Activated CD4-positive, alpha-beta memory T cell treated with anti-CD3 and anti-CD28 coated beads for 36 hours (primary cell): ENCODE measurements at places on chromosomes 12 and 14. TPM values are rescaled to one million over a fixed set of nuclear protein-coding genes. Genes with fewer than 3 reads are reported as not detected.

The CCDC177 gene
- not detected for total RNA-seq

The CMKLR1 gene
- total RNA-seq: not detected

DNA sequence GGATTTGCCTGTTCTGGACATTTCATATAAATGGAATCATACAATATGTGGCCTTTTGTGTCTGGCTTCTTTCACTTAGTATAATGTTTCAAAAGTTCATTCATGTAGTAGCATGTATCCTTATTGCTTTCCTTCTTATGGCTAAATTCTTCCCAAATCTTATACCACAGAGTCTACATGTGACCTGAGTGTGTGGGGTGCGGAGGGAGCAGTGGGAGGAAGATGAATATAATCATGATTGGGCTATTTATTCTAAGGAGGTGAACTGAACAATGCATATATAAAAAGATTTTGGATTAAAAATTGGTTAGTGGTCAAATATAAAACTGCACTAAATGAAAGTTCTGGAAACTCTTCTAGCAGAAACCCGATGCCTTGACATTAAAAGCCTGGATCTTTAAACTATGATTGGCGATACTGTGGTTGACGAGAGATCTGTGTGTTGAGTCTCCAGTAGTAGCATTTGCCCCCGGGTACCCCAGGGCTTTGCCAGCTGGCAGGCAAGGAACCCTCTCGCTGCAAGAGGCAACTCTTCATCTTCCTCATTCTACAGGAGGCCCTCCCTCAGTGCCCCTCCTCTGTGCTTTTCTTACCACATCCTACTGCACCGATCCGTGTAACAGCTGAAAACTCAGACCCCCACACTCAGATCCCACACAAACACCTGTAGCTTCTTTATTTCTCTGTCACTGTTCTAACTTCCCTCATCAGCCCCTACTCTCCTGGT lies 2.6 kb downstream of the CYP46A1 start:
- H3K4me1 ChIP-seq: peaks cover 5% of the 10 kb centered on the region
- H3K27ac ChIP-seq: no peak overlapping the region
- no peak for DNase-seq
- no peaks in the 10 kb centered on the region for H3K36me3 ChIP-seq

DNA sequence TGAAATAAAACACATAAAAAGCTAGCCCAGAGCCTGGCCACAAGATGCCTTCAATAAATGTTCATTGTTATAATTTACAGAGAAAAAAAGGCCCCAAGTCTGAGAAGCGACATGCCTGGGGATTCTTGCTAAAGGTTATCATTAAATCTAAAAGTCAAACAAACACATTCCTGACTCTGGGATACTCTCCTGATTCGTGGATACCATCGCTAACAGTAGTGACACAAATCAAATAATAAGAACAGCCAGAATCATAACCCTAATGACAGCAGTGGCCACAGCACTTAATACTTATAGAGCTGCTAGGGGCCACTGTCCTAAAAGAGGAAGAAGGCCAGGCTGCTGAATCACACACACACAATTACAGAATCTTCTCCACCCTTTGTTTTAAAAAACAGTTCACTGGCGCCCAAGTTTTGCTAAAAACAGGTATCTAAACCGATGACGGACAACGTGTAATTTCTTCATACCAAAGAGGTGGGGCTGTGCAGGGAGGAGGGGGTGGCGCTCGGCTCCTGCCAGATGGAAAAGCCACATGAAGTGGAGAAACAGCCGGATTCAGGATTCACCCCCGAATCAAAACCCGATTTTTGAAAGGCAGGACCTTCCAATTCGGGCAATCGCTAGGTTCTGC lies 1.2 kb downstream of the CLIP1 start:
- H3K27me3 ChIP-seq: no peaks in the 10 kb centered on the region
- H3K27ac ChIP-seq: peak overlapping the region; percentile 92
- peak; percentile 49 for DNase-seq
- H3K36me3 ChIP-seq: peaks cover 8% of the 10 kb centered on the region
- peak overlapping the region; percentile 93 for H3K4me3 ChIP-seq
- peaks cover 54% of the 10 kb centered on the region for H3K4me1 ChIP-seq

DNA sequence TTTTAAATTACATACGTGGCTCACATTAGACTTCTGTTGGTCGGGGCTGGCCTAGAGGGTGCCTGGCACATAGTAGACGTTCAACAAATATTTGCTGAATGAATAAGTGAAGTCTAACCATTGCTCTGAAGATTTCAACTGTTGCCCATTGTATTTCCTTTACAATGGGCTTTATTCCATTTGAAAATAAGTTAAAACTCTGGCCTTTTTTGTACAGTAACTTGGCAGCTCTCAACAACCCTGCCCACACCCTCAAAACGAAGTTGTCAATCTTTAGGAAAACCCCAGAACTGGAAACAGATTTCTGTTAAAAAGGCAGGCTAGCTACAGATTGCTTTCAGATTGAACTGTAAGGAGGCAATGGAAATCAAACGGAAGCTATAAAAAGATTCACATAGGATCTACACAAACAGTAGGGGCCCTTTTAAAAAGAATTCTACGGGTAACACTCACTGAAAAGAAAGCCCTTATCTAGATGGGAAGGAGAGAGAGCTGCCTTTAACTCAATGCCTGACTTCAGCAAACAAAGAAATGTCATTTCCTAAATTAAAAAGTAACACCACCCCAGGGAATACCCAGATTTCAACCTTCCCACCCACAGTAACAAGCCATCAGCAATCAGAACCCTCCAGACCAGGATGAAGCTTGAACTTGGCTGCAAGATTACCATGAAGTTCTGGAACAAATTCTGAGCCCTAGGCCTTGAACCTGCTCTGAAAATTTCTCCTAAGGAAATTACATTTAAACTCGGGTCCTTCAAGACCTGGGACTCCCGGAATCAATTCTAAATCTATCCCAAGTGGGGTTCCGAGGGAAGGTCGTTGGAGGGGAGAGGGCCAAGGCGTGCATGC lies 1.4 kb downstream of the WSB2 start:
- peaks cover 44% of the 10 kb centered on the region for H3K4me1 ChIP-seq
- H3K4me3 ChIP-seq: peak overlapping the region; percentile 80
- no peaks in the 10 kb centered on the region for H3K27me3 ChIP-seq
- H3K36me3 ChIP-seq: peaks cover 6% of the 10 kb centered on the region
- DNase-seq: no peak
